ENCODE measurements at places on chromosomes 16 and 17.

DNA sequence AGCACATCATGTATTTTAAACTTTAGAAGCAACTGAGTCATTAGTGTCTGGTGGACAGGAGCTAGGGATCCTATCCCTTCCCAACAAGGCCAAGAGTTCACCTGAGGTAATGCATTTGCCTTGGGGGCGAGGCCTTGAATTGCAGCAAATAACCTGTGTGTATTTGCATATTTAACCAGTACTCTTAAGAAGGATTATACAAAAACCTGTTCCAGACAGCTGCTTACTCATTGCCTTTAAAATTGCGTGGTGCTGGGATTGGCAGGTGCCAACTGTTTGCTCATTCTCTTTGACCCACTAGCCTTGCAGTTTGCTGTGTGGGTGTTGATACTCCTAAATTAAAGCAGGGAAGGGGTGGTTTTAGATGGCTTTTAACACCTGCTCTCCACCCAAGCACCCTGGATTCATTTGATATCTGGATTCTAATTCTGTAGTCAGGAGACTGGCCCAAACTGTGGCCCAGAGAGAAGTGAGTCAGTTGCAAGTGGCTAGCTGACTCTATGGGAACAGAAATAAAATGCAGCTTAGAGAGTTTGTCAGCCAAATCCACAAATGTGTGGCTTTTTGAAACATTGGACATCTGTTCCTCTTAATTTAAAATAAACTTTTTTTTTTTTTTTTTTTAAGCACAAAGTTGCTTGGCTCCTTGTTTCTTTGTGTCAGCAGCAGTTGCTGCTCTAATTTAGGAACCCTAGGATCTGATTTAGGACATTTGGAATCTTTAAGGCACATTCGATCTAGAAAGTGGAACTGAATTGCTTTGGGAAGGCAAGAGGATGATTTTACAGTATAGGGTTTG, 46.9 kb downstream of the TUBD1 start:
- DNase-seq, result no peak

DNA sequence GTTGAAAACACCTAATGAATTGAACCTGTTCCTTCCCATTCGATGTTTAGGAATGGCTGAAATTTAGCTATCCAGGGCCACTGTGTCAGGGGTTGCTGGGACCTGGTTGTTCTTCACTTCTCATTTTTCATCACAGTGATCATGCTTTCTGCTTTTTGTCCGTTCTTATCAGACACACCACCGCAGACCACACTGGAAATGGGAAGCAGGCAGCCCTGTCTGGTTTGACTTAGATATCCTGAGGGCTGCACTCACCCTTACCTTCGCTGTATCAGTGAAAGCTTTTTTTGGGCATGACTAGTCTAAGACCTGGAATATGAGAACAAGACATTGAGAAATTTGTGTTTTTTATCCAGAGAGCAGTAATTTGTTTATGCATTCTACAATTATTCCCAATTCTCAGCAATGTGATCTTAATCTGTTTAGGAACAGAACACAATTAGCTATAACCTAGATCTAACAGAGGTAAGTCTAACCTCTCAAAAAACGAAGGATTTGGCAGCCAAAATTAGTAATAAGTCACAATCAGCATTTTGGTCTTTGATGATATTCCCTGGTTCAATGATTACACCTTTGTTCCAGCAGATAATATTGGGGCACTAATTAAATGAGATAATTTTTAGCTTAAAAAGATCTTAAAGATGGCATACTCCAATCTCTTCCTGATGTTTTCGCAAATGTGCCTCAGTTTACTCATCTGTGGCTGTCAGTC, 126.0 kb upstream of the GOT2 start:
- DNase-seq, result no peak

DNA sequence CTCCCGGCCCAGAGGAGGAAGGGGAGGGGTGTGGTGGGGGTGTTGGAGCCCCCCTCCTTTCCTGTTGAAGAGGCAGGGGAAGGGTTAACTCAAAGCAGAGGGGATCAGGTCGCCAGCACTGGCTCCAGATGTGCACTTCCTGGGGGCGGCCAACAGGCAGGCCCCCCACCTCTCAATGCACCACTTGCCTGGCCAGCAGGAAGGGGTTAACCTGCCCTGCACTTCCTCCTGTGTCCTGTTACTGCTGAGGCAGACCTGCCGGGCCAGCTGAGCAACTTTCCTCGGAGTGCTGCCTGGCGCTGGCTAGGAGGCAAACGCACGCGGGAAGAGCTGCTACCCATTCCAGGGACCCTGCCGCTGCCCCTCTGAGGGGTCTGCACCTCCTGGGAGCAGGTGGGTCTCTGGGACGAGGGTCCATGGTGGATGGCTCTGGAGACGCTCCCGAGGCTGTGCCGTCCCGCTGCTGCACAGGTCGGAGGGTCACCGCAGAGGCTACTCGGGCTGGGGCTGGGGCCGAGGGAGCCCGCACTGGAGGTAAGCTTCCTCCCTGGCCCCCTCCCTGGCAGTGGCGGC, at the start of gene EPN3:
EPN3 (plus strand) TSS at position 284 of the 573 bp plus-strand sequence. CDS start 3,822 bp downstream, outside the sequence.
- DNase-seq, result no peak

DNA sequence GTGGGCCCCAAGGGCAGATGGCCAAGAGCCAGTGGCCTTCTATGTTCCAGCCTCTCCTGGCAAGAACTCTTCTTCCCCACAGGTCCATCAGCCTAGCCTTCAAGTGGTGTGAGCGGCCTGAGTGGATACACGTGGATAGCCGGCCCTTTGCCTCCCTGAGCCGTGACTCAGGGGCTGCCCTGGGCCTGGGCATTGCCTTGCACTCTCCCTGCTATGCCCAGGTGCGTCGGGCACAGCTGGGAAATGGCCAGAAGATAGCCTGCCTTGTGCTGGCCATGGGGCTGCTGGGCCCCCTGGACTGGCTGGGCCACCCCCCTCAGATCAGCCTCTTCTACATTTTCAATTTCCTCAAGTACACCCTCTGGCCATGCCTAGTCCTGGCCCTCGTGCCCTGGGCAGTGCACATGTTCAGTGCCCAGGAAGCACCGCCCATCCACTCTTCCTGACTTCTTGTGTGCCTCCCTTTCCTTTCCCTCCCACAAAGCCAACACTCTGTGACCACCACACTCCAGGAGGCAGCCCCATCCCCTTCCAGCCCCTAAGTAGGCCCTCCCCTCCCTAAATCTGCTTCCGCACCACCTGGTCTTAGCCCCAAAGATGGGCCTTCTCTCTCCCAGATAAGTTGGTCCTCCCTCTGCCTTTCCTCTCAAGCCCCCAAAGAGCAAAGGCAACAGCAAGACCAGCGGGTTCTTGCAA, 5.2 kb downstream of the G6PC3 start:
- DNase-seq, result no peak

DNA sequence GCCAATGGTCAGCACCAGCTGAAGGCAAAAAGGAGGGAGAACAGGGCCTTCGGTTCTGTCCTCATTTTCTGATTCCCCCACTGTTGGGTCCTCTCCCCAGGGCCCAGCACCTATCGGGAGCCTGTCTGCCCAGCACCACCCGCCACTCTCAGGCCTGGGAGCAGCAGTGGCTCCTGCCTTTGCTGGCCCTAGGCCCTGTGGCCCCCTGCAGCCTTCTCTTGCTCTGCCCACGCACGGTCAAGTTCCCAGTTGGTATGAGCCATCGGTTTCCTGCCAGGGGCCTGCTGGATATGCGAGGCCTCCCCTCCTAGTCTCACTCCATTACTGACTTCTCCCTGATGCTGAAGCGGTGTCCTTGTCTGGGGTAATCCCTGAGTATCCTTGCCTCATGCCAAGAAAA, 37.5 kb downstream of the HSBP1 start:
- no peak for DNase-seq

DNA sequence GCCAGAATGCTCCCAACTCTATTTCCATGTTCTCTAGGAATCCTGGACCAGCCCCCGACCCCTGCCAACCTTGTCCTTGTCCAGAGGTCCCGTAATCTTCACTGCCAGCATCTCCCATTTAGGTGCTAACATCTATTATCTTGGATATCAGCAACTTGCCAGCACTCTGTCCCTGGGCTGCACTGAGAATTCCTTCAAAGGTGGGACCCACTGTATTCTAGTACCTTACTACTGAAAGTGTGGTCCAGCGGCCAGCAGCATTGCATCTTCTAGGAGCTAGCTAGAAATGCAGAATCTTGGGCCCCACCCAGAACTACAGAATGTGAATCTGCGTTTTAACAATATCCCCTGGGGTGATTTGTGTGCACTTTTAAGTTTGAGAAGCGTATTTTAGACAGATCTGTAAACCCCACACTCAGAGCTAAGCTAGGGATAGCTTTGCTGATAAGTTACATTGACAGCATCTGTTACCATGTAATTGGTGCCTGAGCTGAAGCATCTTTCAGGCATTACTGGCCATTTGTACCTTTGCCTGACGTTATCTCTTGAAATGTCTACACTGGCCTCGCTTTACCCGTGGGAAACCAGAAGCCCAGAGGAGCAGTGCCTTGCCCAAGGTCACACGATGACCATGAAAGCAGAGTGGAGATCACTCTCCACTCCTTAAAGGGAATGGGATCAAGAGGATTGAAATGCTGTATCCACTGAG, 8.3 kb downstream of the ABAT start:
- no peak for DNase-seq

DNA sequence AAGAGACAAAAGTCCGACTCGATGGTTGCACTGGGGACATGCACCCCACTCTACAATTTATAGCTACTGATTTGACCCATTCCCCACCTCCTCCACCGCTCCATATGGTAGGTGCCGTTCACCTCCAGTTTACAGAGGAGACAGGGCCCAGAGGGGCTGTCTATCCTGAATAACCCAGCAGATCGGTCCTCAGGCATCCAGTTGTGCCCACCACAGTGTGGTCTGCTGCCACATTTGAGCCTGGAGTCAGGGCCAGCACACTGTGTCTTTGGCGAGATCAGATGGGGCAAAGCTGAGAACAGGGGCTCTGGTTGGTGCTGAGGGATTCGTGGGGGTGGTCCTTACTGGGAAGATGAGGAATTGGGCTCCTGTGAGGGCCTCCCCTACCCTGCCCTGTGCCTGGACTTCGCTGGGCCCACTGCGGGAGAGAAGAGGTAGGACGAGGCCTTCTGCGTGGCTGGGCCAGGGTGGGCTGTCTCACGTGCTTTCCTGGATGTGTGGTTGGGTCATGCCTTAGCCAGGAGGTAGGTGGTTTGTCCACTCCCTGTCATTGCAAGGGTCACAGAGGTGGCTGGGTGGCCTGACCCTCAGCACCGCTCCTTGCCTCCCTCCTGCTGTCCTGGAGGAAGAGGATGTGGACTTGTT, 2.8 kb downstream of the ADCY7 start:
- DNase-seq, result no peak

GRCh38 chr16:19935694-19936093, 51.0 kb upstream of the GPRC5B start:
- DNase-seq, result no peak

- DNase-seq, result no peak
These were observed 180.4 kb upstream of the IRX5 start for GRCh38 chr16:54750249-54750648.

DNA sequence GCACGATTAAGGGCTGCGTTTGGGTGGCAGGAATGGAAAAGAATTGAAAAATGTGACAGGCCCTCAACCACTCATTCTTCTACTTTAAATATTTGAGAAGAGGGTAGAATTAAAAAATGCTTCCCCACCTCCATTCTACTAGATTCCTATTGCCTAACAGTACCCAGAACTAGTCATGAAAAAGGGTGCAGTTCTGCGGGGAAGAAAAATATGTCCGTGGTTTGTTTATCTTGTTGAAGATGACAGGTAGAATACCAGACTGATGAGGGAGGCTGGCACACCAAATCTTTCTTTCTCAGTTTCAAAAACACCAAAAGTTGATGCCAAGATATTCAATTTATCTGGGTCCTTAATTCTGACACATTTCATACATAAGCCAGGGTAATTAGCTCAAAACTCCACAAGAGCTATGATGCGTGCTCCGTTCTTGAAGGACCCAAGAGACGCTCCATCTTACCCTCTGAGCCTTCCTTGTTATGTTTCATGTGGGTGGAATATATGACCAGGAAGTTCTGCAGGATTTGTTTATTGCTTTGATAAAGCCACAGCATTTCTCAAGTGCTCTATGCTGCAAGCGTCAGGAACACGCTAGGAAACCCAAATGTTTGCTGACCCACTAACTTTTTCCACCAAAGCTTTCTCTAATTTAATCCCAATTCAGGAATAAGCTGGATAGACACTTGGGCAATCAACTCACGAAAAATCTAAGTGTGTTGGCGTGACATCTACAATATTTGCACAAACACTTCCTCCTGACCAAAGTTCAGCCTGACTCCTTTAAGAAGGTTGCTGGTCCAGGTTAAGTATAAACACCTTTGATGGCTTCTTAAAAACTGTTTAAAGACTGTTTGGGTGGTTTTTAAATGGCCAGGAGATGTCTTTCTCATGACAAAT, 20.6 kb upstream of the GAN start:
- no peak for DNase-seq

GRCh38 chr17:47719411-47720152, 13.5 kb upstream of the TBX21 start:
- no peak for DNase-seq

- peak; percentile 89 for DNase-seq
These were observed 6.1 kb upstream of the SP2 start for GRCh38 chr17:47889734-47890529.

- no peak for DNase-seq
These were observed 38.6 kb downstream of the SKAP1 start for GRCh38 chr17:48391444-48391843.

GRCh38 chr16:10888320-10888937, 11.4 kb downstream of the CIITA start:
- peak; percentile 32 for DNase-seq

- DNase-seq, result no peak
These were observed 5.8 kb upstream of the RPRML start for GRCh38 chr17:46984892-46985291.

- no peak for DNase-seq
These were observed 9.7 kb downstream of the CNP start for GRCh38 chr17:41976142-41976768.

DNA sequence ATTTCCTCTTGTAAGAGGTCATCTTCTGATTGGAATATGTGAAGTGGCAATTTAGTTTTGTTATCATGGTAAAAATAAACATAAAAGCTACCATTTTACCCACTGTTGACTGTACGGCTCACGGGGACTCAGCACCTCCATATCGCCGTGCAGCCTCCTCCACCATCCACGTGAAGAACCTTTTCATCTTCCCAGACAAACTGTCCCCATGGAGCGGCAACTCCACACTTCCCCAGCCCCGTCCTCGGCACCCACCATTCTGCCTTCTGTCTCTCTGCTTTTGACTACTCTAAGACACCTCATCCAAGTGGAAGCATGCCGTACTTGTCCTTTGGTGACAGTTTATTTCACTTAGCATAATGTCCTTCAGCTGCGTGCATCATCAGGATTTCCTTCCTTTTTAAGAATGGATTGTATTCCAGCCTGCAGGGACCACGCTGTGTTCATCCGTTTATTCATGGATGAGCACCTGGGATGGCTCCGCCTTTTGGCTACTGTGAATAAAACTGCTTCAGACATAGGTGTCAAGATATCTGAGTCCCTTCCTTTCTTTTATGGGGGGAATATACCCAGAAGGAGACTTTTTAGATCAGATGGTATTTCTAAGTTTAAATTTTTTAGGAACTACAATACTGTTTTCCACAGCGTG, 14.3 kb downstream of the FBXO31 start:
- DNase-seq, result no peak

- DNase-seq, result no peak
These were observed 6.5 kb downstream of the TFAP4 start for GRCh38 chr16:4266372-4266771.

Data from left ventricle myocardium inferior (tissue), 1 donor.